Stimulated activated CD4-positive, alpha-beta T cell treated with anti-CD3 and anti-CD28 coated beads, Interleukin-12 subunit alpha, Interleukin-12 subunit beta, amount 100 ng/mL, for 4 hours (primary cell): ENCODE measurements at places on chromosomes 11 and 22.

DNA sequence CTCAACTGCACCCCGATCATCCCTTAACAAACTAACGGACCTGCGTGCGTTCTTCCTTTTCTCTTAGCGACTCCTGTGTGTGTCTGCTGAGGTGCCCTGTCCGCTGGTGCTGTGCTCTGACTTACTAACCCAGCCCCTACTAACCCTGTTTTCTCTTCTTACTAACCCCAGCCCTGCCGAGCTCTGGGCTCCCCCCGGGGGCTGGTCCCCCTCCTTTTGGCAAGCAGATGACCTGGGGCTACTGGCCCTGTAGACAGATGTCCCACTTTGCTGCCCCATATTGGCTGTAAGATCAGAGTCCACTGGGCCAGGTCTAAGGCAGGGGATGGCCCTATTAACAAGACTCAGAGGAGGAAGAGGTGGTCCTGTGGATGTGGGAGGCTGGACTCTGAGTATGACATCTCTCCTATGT, 14.7 kb downstream of the MIAT start:
- peak; percentile 10 for DNase-seq

- peak; percentile 69 for DNase-seq
Measured at GRCh38 chr22:43996170-43996980, 27.7 kb upstream of the PARVB start.

DNA sequence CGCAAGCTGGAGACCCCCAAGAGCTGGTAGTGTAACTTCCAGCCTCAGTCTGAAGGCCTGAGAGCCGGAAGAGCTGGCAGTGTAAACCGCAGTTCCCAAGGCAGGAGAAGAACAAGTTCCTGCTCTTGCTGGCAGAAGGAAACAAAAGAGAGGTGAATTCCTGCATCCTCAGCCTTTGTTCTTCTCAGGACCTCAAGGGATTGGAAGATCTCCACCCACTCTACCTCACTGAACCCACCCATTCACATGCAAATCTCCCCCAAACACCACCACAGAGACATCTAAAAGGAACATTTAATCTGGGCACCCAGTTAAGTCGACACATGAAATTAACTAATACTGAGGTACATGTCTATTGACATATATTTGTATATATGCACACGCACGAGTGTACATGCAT, 1310.3 kb downstream of the TBC1D22A start:
- no peak for DNase-seq

DNA sequence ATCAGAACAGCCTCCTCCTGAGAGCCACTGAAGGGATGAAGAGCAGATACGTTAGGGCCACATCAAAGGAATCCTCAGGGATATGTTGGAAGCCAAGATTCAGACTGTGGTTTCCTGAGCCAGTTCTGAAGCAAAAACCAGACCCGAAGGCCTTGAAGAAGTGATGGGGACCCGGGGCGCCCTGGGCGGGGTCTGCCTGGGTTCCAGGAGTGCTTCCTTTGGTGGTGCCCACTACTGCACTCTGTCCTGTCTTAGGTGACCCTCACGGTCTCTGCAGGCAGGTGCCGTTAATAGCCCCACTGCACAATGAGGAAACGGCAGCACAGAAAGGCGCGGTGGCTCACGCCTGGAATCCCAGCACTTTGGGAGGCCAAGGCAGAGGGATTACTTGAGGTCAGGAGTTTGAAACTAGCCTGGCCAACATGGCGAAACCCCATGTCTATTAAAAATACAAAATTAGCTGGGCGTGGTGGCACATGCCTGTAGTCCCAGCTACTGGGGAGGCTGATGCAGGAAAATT, 12.9 kb upstream of the SH3BP1 start:
- no peak for DNase-seq

DNA sequence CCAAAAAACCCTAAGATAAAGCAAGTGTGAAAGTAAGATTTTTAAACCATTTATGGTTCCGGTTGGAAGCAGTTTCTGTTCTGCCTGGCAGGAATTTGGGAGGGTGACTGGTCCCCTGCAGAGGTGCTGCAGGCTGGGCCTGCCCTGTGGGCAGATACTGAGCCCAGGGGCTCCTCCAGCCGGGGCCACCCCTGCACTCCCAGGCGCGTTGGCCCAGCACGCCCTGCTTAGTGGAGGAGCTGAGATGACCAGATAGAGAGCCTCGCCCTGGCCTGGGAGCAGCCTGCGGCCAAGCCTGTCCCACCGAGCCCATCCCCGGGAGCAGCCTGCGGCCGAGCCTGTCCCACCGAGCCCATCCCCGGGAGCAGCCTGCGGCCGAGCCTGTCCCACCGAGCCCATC, 8.0 kb downstream of the PHLDA2 start:
- DNase-seq = no peak

DNA sequence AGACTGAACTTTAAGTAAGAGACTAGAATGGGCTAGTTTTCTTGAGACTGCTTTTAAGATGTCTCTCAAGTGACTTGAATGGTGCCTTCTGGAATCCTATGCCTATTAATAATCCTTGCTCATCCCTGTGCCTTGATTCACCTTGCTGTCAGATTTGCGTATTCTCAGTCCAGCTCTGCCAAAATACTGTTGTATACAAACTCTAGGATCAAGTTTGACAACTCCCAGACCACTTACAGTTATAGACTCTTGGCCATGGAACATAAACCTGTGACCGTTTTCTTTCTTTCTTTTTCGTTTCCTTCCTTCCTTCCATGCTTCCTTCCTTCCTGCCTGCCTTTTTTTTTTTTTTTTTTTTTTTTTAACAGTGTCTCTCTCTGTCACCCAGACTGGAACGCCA, 2390.9 kb upstream of the RAG2 start:
- no peak for DNase-seq

- no peak for DNase-seq
Measured at GRCh38 chr11:27839226-27839913, 139.1 kb upstream of the BDNF start.

- DNase-seq = no peak
Measured at GRCh38 chr11:134542401-134543165, 130.5 kb upstream of the B3GAT1 start.

- no peak for DNase-seq
Measured at GRCh38 chr11:73632996-73633395, 13.4 kb upstream of the PLEKHB1 start.
